ENCODE measurements at places on chromosomes 3 and 15.

GRCh38 chr3:54067055-54067698 is 55.2 kb upstream of the CACNA2D3 start:
- no peak for DNase-seq

GRCh38 chr3:114879059-114880031 is 267.7 kb downstream of the ZBTB20 start:
- DNase-seq, result no peak

DNA sequence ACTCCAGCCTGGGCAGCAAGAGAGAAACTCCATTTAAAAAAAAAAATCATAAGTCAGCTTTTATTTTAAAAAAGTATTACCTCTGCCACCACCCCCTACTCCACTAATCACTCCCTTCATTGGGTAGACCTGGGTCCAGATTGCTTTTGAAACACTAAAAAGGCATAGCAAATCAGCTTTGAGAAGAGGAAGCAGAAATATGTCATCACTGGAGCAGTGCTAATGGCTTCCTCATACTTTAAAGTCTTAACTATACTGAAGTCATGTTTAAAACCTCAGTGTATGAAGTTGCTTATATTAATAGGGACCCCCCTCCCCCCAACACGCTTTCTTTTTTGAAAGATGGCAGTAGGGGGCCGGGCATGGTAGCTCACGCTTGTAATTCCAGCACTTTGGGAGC is 1.0 kb upstream of the HTR3D start:
- DNase-seq, result no peak

- DNase-seq, result no peak
These were observed 139.4 kb downstream of the LRRC28 start for GRCh38 chr15:99390667-99391066.

GRCh38 chr15:23424111-23424904 is 22.7 kb downstream of the GOLGA6L2 start:
- DNase-seq, result no peak

All from HT-29 (cell line).